ENCODE measurements at places on chromosomes 2 and 18.

DNA sequence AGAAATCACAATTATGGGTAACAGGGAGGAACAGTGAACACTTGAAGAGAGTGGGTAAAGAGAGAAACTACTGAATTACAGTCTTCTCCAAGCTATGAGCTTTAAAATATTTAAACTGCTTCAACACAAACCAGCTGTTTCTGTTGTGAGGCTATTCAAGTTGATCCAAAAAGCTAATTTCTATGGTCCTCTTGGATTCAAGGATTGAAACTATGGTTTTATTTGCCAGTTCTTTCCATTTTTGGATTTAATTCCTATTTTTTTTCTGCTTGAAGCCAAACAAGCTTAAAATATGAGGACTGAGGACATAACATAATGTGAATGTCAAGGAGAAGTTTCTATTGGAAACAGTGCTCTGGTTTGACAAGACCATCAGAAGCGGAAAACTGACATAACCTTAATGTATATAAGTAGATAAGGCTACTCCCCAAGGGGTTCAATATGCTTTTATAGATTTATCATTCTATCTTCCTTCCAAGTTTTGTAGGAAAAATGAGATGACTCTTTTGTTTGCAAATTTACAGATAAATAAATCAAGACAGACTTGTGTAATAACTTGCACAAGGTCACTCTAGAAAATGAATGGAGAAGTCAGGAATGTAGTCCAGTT is 60.7 kb upstream of the AQP4 start:
- no peak for DNase-seq

GRCh38 chr2:40036241-40036640 is 257.2 kb upstream of the THUMPD2 start:
- DNase-seq, result no peak

- no peak for DNase-seq
These were observed 26.7 kb downstream of the ITGA4 start for GRCh38 chr2:181483876-181484275.

DNA sequence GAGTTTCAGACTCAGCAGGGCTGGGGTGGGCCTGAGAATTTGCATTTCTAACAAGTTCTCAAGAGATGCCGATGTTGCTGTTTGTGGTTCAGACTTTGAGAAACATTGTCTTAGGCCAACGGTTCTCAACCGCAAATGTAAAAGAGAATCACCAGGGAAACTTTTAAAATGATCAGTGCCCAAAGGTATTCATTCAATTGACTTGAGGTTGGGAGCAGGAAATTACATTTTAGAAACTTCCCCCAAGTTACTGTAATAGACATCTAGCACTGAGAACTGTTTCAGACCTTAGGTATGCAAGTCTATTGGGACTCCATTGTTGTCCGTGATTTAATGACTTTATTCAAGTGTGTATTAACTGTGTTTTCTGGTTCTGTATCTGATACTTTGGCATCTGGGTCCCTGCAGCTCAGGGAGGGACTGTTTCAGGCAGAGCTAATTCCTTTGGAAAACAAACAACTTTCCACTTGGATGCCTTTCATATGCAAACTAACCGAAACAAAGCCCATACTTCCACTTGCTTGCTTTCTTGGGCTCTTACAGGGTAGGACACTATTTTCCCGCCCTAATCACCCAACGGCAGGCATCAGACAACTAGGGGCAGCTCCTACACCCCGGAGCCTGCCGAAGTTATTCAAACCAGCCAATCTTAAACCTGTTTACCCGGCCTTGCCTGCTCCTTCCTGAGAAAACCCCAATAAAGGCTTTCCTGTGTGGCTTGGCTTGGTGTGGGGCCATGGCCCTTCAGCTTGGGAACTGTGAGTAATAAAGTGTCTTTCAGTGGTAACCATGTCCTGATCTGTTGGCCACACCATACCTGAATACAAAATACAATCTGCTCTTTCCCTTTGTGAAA is 97.6 kb downstream of the POLE4 start:
- DNase-seq, result peak; percentile 57

DNA sequence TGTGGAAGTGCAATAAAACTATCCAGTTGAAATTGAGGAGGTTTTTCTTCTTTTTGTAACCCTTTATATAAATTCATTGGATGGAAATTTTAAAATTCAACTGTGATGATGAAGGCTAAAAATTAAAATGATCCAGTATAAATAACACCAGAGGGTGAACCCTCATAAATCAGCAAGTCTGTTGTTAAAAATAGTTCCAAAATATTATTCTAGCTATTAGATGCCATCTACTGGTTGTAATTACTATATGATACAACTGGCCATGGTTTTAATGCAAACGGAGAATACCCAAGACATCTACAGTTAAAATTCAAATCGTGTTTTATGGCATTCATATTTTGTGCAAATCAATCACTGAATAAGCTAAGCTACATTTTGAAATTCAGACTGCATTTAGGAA is 53.8 kb downstream of the TMEM200C start:
- no peak for DNase-seq

DNA sequence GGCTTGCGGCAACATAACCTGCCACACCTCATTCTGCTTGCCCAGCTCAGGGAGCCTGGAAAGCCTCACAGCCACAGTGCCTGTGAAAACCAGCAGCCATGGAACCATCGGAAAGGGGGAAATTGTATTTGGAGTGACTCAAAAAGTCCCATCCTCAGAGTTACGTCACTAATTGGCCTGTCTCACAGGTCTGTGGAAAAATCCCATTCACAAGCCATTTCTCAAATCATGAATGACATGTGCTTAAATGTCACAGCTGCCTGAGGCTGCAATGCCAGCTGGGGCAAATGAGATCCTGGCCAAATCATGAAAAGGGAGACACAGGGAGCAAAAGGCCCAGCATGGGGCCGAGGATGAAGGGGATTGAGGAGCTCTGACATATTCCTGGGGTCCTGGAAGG is 486.9 kb upstream of the RAB6C start:
- DNase-seq, result no peak

DNA sequence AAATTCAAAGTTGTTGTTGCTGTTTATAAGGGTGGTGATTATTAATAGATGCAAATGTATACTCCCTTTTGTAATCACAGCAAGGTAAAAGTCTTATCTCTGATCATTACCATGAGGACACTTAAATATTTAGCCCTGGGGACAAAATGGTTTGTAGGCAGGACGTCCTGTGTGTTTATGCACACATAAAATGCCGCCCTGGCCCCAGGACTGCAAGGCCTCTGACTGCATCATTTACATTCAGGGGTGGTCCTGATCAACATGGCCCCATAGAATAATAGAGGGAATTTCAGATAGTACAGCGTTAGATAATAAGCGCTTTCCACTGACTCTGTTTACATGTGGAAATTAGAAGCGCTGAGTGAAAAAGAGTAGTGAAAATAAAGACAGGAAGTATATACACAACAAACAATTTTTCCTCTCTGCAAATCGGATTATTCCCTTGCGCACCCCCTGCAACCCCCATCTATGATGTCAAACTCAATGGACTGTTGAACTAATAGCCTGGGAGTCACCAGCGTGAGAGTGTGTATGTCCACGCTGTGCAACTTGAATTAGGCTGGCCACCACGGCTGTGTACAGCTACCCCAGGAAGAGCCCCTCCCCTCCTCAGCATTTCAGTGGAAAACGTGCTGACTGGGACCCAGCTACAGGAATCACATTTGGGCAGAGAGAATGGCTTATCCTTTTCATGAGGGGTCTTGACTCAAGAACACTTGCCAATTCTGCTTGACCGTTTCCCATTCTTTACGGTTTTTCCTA is 291.5 kb downstream of the SOX11 start:
- DNase-seq, result no peak

DNA sequence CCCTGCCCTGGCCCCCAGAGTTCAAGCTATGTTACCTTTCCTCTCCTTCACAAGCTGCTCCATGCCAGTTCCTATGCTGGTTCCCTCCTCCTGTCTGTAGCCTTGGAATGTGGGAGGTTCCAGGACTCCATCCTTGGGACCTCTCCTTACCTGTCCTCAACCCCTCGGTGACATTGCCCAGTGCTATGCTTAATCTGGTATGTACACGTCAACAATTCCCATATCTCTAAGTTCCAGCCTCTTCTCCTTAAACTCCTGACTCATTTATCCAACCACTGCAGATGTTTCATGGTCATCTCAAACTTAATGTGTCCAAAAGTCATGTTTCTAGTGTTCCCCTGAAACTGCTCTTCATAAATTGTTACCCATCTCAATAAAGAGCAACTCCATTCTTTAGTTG is 160.8 kb downstream of the TNS1 start:
- DNase-seq, result no peak

GRCh38 chr2:222448748-222449181 is 24.4 kb downstream of the SGPP2 start:
- peak; percentile 24 for DNase-seq

DNA sequence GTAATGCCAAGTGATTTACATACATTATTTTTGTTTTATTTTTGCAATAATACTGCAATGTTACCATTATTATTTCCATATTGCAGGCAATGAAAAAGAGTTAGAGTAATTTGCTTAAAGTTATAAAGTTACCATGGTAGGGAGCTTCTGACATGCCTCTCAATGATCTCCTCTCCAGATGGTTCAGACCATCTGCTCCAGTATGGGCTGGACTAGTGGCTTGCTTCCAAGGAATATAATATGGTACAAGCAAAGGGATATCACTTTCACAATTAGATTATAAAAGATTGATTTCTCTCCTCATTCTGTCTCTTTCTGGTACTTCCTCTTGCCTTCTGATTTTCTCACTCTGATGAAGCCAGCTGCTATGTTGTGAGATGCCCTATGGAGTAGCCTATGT is 245.4 kb downstream of the INSIG2 start:
- DNase-seq, result no peak

GRCh38 chr2:71303849-71304248 is 27.7 kb upstream of the ZNF638 start:
- DNase-seq, result no peak

- no peak for DNase-seq
These were observed 33.7 kb upstream of the RNF152 start for GRCh38 chr18:61926532-61926931.

- DNase-seq, result no peak
These were observed 14.8 kb upstream of the UXS1 start for GRCh38 chr2:106208874-106209273.

- no peak for DNase-seq
These were observed 154.6 kb downstream of the LRRTM1 start for GRCh38 chr2:80149991-80150390.

DNA sequence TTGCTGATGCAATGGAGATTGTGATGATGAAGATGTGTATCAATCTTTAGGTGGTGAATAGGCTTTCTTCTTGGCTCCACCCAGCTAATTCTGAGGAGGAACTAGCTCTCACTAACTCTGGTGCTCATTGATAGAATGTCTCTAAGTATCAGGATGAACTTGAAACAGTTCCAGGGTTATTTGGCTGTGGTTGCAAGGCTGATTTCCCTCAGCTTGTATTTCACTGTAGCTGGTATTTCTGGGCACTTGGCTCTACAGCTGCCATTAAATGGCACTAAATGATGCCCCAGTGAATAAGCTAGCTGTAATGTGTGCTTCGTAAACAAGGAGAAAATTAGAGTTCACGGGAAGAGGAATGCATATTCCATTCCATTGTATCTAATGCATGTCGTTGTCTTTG is 241.2 kb downstream of the RPIA start:
- no peak for DNase-seq

All from AG04449 (cell line).